ENCODE measurements at places on chromosomes 5 and 9.

GRCh38 chr9:114735704-114736103 is 53.7 kb upstream of the TEX48 start:
- no peak for DNase-seq

- no peak for DNase-seq
Measured at GRCh38 chr9:38294220-38294960, 98.1 kb upstream of the ALDH1B1 start.

GRCh38 chr9:109253637-109254284 is 67.1 kb downstream of the EPB41L4B start:
- peak; percentile 18 for DNase-seq

DNA sequence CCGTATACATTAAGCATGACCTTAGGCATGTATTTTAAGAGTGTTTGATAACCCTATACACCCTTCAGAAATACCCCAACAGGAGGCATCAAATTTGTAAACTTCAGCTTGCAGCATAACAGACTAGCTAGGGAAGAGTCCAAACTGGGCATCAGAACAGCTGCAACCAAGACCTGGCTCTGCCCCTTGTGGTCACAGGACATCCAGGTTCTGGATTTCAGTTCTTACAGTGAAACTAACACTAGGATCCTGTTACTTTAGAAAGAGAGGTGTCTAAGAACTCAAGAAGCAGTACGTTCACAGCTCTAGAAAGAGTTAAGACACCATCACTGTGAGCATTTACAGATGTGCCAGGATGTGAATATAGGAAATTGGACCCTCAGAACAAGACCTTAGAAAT is 229.8 kb downstream of the BNC2 start:
- DNase-seq: peak; percentile 4

DNA sequence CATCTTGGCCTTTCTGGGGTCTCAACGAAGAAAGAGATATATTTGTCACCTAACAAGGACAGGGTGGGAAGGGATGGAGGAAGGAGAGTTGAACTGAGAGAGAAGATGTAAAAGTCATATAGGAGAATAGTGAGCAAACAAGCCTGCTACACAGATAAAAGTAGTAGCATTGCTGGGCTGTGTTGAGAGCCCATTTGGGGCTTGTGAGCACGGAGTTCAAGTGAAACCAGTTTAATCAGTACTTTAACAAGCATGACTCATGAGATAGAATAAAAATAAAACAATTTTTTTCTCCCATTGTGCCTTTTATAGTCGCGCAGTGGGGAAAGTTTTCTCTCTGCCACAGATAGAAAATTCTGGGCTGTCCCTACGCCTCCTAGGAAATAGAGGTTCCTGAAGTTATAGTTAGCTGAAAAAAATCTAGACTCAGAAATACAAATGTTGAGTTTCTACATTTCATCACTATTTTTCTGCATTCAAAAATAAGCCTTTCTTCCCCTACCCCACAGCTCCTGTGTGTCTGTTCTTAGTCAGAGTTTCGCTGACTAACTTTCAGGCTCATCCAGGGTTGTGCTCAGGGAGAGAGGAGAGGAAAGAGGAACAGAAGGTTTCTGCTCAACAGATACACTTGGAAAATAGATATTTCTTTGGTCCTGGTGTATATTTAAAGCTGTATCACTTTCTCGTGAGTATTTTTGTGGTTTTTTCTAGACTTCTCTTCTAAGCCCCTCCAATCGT is 395.8 kb upstream of the ADAMTSL1 start:
- DNase-seq: no peak

DNA sequence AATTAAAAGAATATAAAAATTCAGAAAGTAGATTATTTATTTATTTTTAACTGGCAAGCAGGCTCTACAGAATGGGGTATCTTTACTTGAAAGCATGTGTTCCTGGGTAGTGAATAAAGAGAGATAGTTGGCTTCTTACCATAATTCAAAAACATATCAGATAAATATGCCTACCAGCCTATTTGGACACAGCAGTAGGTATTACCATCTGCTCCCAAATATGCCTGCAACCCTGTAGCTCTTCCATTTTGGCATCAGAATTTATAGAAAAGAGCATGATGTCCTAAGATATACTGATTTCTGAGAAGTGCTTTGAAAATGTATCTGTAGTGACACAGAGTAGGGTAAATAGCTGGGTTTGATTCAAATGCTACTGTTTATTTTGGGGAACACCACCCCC is 1300.5 kb upstream of the DMAC1 start:
- DNase-seq: no peak

- DNase-seq: peak; percentile 35
Measured at GRCh38 chr5:65327582-65327981, 154.1 kb downstream of the ADAMTS6 start.

GRCh38 chr9:115941561-115942315 is 211.9 kb upstream of the PAPPA start:
- no peak for DNase-seq

Data from T47D (cell line).